A549 treated with AZD2906 at 1 μM for 4 hours (cell line): ENCODE measurements at places on chromosomes 1 and 21. TPM values are rescaled to one million over a fixed set of nuclear protein-coding genes. Genes with fewer than 3 reads are reported as not detected.

Gene TDRD5
- total RNA-seq, result 0.02 to 0.06 TPM (median 0.05 TPM) in 5 replicates

Gene FCMR
- total RNA-seq, result 4.4 to 6.3 TPM (median 5.8 TPM) in 5 replicates

Gene HLX
- total RNA-seq, result 3.3 to 5.0 TPM (median 4.4 TPM) in 5 replicates

Gene SLC26A9
- total RNA-seq, result 0.08 to 0.16 TPM (median 0.14 TPM) in 5 replicates

Gene LRIF1
- total RNA-seq, result 16.0 to 21.8 TPM (median 17.1 TPM) in 5 replicates

Gene HSD3B1
- total RNA-seq, result 0.03 TPM in 1 of 5 replicates, not detected in the others

Gene PTPRF
- total RNA-seq, result 77.2 to 91.6 TPM (median 89.1 TPM) in 5 replicates

Gene LIPI
- not detected in 5 replicates for total RNA-seq

Gene CYP4A11
- total RNA-seq, result not detected in 5 replicates

Gene RO60
- total RNA-seq, result 23.9 to 34.0 TPM (median 24.4 TPM) in 5 replicates

Gene TMEM200B
- 0.07 to 0.20 TPM (median 0.10 TPM) in 5 replicates for total RNA-seq

Gene PRAMEF6
- total RNA-seq, result not detected in 5 replicates

Gene OR2T33
- not detected in 5 replicates for total RNA-seq

Gene PCBP3
- 0.88 to 1.2 TPM (median 0.93 TPM) in 5 replicates for total RNA-seq

Gene CDCA8
- total RNA-seq, result 45.0 to 48.5 TPM (median 47.4 TPM) in 5 replicates

Gene FCRL5
- not detected in 5 replicates for total RNA-seq
